Occipital lobe (tissue), 3 donors: ENCODE measurements at places on chromosomes 1 and 21.

DNA sequence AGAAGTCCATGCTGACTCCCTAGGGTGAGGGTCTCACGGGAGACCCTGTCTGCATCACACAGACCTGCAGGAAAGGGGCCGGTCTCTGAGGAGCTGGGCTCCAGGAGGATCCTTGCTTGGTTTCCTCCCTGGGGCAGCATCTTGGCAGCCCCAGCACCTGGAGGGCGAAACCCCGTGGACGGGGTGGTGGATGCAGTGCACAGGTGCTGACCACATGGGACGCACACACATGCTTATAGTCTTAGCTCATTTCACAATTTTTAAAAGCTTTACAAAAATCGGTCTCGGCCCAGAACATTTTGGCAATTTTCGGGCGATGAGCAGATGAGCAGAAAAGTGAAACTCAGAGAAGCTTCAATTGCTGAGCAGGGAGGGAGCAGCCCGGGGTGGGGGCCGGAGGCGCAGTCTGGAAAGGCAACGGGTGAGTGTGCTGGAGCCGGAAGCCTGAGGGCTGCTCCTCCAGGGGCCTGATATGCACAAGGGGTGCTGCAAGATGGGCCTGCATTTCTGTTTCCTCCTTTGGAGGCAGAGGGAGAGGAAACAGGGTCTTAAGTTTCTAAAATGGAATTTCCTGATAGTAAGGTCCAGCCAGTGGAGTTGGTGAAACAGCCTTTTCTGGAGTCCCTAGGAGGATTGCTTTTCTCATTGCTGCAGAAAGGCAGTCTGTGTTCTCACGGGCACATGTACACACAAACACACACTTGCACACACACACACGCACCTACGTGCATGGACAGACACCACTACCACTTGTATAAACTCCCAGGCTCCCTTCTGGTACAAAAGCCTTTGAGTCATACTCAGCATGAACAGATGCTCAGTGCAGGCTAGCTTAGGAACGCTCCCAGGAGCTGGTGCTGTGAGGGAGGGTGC lies 60.6 kb downstream of the SCCPDH start:
- DNase-seq: peak; percentile 28

GRCh38 chr1:41101076-41101475 lies 79.6 kb upstream of the SLFNL1 start:
- DNase-seq: no peak

DNA sequence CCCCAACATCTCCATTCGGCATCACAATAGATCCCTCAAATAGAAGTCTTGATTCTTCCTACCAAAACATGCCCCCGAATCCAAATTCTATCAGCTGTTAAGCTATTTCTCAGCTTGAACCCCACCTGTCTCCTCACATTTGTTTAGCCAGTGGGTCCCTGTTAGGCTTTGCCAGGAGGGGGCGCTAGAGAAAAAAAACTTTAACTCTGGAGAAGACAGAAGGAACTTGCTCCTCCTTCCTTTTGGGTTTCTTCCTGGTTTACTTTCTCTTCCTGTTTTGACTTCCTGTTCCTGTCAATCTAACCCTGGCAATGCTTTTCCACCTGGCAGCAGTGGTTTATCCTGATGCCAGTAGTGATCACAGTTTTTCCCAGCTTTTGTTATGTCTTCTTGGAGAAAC lies 95.6 kb upstream of the KCNK1 start:
- no peak for DNase-seq

- DNase-seq: no peak
These were observed 608 bp upstream of the MX2 start for GRCh38 chr21:41361053-41361785.

DNA sequence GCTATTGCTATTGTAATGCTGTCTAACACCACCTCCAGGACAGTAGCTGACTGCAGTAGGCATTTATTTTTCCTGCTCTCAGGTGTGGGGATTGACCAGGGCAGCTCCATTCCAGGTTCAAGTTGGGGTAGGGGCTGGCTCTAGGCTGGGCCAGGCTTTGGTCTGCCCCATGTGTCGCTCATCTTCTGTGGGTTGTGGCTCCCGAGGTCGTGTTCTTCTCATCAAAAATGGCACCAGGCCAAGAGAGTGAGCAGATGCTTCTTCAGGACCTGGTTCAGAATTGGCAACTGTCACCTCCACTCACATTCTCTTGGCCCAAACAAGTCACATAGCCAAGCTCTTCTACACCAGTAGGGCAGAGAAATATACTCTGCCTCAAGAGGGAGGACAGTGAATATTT lies 133.7 kb downstream of the PTPRU start:
- no peak for DNase-seq

DNA sequence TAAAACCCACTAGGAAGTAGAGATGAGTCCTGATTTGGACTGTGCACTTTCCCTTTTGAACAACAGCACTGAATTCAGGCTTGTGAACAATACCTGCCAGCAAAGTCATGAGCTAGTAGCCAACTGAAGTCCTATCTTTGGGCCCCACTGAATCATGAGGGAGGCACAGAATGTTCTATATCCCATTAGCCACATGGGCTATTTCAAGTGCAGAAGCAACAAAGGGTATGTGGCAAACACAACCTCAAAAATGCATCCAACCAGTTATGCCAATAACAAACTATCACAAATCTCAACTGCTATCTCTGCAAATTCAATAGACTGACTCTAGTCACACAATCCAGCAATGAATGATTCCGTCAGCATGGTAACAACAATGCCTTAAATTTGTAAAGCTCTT lies 276.0 kb downstream of the MRPL39 start:
- DNase-seq: no peak

DNA sequence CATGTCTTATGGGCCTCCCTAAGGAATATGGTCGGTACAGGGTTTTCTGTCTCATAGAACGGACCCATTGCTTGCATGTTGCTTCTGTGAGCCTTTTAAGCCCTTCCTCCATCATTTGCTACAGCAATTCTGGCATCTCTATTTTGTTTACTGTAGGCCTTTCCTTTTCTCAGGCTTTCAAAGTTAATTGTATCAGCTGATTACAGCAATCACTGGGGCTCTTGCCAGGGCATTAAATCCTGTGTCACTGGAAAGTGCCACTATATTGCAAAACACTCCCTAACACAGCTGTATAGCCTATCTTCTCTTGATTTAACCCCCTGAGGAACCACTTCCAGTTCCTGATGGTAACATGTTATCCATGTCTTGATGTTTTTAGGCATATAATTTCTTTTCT lies 156.5 kb downstream of the PDE4B start:
- no peak for DNase-seq

DNA sequence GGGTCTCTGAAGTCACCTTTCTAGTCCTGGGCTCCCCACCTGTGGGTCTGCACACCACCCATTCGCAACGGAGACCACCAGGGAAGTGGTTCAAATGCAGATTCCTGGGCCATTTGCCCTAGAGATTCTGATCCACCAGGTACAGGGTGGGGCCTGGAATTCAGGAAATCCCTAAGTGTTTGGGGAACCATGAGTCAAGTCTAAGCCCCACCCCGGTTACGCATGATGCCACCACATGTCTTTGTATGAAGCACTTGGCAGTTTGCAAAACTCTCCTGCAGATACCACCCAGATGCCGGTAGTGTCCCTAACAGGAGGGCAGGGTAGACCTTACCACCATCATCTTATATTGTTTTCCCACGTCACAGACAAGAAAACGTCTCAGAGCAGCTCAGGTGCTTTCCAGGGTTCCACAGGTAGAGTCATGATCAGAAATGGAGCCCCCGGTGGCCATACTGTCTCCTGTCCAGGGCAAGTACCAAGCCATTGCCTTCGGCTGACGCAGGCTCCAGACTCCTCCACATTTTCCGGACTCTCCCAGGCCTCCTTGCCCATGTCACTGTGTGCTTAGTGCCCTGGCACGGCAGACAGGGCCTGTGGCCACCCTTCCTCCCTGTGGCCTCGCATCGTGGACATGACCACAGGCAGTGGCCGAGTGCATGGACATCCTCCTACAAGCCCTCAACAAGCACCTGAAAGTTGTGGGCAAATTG lies 89.2 kb upstream of the TMEM51 start:
- DNase-seq: no peak

GRCh38 chr1:55382806-55383305 lies 167.7 kb upstream of the USP24 start:
- DNase-seq: no peak

GRCh38 chr1:226831953-226832352 lies 38.5 kb upstream of the PSEN2 start:
- DNase-seq: no peak

GRCh38 chr1:212664409-212665199 lies 35.0 kb downstream of the BATF3 start:
- no peak for DNase-seq

- no peak for DNase-seq
These were observed 6.7 kb upstream of the ADARB1 start for GRCh38 chr21:45067462-45068285.

DNA sequence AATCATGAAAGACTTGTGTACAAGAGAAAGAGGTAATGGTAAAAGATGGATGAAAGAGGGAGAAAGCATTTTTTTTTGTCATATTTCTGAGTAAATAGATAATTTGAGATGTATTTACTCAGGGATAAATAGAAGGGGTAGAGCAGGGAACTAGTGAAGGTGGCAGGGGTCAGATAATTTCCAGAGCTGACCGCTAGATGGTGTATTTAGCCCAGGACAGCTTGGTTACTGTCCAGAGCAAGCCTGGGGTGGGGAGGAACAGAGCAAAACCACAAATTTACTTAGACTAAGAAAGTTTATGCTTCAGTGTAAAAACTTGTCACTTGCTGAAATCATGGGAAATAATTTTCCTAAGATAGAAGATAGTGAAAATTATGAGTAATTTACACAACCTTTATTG lies 91.5 kb downstream of the XCL2 start:
- no peak for DNase-seq

DNA sequence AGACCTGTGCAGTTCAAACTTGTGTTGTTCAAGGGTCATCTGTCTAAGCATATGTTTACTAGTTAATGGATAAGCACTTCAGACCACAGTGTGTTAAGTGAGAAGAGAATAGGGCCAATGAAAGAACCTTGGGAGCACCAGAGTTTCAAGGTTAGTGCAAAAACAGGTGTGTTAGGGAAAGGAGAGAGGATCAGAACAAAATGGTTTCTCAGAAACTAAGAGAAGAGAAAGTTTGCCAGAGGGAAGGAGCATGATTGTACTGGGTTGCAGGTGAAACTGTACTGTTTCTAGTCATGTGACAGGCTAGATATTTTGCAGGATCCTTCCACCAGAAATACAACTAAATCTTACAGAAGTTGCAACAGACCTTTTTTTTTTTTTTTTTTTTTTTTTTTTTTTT lies 23.3 kb downstream of the RPRD2 start:
- DNase-seq: no peak

DNA sequence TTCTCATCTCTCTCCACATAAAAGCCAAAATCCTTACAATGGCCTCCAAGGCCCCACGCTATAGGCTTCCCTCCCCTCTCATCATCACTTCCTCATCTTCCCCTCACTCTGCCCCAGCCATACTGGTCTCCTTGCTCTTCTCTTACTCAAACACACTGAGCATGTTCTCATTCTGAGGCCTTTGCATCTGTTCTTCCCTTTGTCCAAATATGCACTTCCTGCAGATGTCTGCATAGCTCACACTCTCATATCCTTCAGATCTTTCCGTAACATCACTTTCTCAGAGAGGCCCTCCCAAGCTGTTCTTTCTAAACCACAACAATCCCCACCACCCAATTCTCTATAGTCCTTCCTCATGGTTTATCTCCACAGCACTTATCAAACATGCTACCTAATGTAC lies 284.1 kb downstream of the HHIPL2 start:
- DNase-seq: no peak

DNA sequence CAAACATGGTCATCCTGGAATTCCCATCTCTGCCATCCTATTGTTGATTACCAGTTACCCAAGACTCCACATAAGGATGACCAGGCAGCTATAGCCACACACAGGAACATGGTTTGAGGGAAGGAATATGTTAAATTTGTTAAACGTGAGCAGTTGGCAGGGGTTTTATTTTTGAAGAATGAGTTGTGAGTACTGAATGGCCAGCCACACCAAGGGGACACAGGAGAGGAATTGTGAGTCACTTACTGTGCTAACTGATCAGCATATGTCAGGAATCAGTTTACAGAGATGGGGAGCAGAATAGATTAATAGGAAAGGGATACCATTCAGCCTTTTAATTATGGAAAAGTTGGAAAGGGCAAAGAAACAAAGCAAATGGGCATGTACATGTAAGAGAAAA lies 39.3 kb upstream of the RAVER2 start:
- no peak for DNase-seq

DNA sequence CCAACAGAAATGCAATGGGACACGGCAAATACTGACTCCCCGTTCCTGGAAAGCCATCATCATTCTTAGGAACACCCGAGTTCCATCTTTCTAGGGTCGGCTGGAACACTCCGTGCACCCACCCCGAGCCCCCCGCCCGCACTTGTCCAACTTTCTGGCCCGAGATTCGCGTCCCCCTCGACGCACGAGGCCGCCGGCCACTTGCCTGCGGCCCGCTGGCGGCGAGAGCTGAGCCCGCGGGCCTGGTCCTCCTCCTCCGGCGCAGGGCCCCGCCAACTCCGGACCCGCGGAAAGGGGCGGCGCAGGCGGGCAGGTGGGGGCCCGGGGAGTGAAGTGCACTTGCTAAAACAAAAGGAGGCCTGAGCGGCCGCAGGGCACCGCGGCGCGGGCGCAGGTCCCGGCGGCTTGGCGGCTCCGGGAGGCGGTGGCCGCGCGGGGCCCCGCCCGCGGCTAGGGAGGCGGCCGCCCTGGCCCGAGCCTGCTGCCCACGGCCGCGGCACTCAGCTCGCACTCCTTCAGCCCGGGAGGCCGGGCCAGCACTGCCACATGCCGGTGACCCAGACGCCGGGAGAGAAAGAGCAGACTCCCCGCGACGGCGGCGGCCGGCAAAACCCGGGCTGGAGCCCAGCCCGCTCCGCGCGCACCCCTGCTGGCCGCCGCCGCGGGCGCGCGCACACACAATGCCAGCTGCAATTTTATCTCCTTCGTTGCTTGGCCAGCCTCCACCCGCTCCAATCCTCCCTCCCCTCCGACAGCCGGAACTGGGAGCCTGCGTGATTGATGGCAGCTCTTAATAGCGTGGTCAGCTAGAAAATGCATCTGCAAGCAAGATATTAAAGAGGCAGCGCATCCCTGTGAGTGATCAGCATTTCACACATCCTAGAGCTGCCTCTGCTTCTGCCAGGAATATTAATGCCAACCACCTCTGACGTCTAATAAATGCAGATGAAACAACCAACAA lies 114.3 kb downstream of the RERE start:
- DNase-seq: peak; percentile 85

GRCh38 chr1:229028987-229029878 lies 241.7 kb upstream of the RAB4A start:
- DNase-seq: no peak

DNA sequence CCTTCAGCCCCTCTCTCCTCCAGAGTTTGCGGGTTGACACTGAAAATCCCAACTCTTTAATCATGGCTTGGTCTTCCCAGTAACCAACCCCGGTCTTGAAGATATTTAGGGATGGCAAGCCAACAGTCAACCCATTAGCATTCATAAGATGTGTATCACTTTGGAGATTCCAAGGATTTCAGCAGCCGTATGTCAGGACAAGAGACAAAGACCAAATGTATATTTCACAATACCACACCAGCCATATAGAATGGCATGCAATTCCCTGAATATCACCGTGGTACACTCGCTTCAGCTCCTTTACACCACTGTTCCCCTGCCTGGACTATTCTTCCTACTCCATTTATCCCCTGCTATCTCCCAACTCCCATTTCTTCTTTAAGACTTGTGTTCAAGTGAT lies 109.2 kb downstream of the CSMD2 start:
- DNase-seq: no peak

GRCh38 chr21:25558123-25558522 lies 49.2 kb downstream of the MRPL39 start:
- no peak for DNase-seq
